Retinal pigment epithelial cell (primary cell): ENCODE measurements at places on chromosomes 6 and 20.

- no peak for DNase-seq
Observed at GRCh38 chr20:46203510-46203837, 85.4 kb downstream of the CD40 start.

DNA sequence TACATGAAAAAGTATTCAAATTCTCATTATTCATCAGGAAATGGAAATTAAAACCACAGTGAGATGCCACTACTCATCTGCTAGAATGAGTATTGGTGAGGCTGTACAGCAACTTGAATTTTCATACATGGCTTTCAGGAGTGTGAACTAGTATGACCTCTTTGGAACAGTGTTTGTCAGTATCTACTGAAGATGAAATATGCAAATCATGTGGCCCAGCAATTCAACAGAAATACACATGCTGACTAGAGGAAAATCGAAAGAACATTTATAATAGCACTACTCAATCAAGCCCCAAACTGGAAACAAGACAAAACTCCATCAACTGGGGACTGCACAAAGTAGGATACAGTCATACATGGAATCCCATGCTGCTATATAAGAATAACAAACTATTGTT is 102.2 kb downstream of the DCDC2 start:
- DNase-seq = no peak

DNA sequence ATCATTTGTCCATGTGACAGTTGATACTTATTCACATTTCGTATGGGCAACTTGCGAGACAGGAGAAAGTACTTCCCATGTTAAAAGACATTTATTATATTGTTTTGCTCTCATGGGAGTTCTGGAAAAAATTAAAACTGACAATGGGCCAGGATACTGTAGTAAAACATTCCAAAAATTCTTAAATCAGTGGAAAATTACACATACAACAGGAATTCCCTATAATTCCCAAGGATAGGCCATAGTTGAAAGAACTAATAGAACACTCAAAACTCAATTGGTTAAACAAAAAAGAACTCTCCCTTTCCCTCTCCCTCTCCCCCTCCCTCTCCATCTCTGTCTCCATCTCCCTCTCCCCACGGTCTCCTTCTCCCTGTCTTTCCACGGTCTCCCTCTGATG is 19.4 kb upstream of the EIF2S2 start:
- no peak for DNase-seq

- no peak for DNase-seq
Observed at GRCh38 chr6:6546318-6547109, 42.0 kb upstream of the LY86 start.

GRCh38 chr6:136014454-136015437 is 163.2 kb downstream of the PDE7B start:
- DNase-seq = peak; percentile 96

DNA sequence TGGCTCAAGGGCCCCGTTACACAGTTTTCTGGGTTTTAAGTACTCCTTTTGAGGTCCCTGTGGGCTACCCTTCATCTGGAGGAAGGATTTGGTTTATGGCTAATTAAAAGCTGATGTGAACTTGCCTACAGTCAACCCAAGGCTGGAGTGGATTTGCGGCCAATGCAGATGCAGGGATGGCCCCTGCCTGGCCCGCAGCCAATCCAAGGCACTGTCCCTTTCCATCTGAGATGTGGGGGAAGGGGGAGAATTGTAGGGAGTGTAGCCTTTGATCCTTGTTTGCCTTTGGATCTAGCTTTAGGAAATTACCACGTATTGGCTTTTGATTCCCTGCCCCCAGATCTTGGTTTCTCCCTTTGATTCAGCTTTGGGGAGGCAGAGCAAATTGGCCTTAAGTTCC is 128.0 kb upstream of the GGTLC1 start:
- DNase-seq = no peak

GRCh38 chr6:14210077-14210476 is 92.5 kb downstream of the CD83 start:
- DNase-seq = no peak
